ENCODE measurements at places on chromosomes 6 and 20.

DNA sequence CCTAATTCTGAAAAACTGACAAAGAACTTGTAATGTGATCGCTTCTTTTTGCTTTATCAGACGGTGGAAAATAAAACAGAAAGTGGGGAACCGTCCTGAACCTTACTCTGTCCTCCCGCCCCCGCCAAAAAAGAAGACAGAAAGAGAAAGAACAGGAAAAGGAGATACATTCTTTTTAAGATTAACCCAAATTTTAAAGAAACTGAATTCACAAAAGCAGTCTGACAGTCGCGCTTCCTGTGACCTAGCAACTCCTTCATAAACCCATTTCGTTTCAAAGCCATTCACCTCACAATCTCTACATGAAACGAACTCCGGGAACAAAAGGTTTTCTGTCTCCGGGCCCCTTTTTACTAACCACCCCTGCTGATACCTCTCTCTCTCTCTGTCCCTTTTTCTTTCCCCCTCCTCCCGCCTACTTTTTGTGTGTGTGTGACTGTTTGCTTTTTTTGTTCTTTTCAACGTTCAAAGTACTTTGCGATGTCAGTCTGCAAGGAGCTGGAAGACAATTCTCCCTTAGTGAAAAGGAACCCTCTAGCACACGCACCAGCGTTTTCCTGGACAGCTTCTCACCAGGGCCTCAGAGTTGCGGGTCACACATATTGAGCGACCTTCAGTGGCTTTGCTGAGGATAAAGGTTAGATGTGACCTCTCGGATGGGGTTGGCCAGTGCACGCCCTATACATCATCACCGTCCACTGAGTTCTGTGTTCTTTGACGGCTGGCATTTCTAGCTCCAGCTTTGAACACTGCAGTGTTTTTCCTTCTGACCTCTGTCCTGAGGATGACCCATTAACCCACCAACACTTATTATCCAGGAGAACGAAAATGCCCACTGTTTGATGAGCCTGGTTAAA is 530 bp upstream of the NEDD9 start:
- DNase-seq = no peak

- DNase-seq = no peak
Measured at GRCh38 chr6:81999826-82000225, 247.3 kb upstream of the TENT5A start.

- DNase-seq = no peak
Measured at GRCh38 chr6:10221178-10221577, 193.7 kb downstream of the TFAP2A start.

DNA sequence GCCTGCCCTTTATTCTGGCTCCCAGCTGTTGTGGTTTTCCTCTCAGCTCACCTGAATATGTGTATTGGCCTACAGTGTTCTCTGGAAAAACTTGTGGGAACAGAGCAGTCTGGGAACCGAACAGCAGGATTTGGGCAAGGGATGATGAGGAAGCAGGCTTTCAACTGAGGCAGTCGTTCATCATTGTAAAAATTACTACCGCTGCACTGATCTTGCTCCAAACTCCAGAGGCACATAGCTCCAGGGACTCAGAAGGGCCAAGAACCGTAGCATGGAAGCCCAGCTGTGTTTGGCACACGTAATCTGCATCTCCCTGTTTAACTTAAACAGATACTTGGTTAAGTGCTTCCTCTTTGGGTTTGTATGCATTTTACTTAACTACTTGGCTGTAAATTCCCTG is 48.3 kb upstream of the EEF1A1 start:
- DNase-seq = no peak

- DNase-seq = no peak
Measured at GRCh38 chr6:157420497-157420896, 39.5 kb downstream of the ZDHHC14 start.

DNA sequence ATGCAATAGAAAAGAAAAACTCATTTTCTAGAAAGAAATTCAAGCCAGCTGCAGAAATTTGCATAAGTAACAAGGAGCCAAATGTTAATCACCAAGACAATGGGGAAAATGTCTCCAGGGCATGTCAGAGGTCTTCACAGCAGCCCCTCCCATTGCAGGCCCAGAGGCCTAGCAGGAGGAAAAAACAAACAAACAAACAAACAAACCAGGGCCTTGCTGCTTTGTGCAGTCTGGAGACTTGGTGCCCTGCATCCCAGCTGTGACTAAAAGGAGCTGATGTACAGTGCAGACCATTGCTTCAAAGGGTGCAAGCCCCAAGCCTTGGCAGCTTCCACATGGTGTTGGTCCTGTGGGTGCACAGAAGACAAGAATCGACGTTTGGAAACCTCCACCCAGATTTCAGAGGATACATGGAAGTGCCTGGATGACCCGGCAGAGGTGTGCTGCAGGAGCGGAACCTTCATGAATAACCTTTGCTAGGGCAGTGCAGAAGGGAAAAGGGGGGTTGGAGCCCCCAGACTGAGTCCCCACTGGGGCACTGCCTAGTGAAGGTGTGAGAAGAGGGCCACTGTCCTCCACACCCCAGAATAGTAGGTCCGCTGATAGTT is 110.9 kb upstream of the AKAP12 start:
- DNase-seq = no peak

DNA sequence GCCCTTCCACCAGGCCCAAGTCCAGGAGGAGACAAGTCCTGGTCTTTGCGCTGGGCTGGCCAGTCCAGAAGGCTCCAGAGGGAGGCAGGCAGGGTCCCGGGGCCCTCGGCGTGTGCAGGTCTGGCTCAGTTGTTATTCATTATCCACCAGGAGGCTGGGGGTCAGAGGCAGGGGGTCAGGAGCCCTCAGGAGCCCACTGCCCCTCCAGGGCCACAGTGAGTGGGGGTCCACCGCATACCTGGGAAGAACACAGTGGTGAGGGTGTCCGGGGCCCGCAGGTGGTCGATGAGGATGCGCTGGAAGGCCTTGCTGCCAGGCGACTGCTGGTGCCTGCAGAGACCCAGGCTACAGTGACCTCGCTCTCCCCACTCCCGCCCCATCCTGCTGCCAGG is 4.4 kb upstream of the C20orf144 start:
- no peak for DNase-seq

- DNase-seq = no peak
Measured at GRCh38 chr6:110063594-110064263, 85.6 kb downstream of the GPR6 start.

GRCh38 chr20:5882166-5882565 is 68.2 kb downstream of the TRMT6 start:
- no peak for DNase-seq

DNA sequence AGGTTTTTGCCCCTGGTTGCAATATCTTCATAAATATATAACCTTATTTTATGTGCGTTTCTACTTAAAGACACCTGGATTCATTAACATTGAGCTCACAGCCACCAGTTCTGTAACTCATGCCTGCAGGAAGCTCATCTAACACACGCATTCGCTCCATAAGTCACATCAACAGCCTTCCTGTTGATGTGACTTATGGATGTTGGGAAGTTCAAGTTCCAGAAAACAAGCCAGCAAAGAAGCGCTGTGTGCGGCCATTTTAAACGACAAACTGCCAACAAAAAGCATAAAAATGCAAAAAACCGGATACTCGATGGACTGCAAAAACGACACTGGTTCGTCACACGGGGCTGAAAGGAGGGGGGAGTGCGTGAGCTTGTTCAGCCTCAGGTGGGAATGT is 77.9 kb upstream of the NFATC2 start:
- no peak for DNase-seq

GRCh38 chr6:106757267-106757666 is 127.9 kb downstream of the QRSL1 start:
- no peak for DNase-seq

GRCh38 chr6:17423026-17423425 is 29.6 kb downstream of the CAP2 start:
- no peak for DNase-seq

- no peak for DNase-seq
Measured at GRCh38 chr6:168086066-168086465, 7.1 kb upstream of the FRMD1 start.

DNA sequence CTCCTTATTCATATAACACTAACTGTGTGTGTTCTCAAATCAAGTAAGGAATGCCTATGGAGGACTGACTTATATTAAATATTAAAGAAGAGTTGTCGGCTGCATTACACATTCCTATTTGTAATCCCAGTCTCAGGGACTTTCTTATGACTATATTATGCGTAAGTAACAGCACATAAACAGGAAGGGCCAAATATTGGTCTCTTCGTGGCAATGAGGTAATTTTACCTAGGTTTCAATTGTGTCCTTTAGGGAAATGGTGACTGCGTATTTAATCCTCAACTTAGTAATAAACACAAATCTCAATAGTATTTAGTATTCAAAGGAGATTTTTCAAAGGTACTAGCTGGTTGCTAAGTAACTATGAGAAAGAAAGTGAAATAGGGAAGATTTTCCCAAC is 22.8 kb upstream of the EPM2A start:
- DNase-seq = no peak

GRCh38 chr20:46546298-46546697 is 4.2 kb downstream of the OCSTAMP start:
- DNase-seq = no peak

GRCh38 chr6:32814145-32814544 is 2.7 kb downstream of the HLA-DOB start:
- no peak for DNase-seq

- no peak for DNase-seq
Measured at GRCh38 chr6:145722190-145722589, 13.1 kb downstream of the EPM2A start.

- no peak for DNase-seq
Measured at GRCh38 chr6:50301307-50301706, 251.6 kb upstream of the DEFB112 start.

DNA sequence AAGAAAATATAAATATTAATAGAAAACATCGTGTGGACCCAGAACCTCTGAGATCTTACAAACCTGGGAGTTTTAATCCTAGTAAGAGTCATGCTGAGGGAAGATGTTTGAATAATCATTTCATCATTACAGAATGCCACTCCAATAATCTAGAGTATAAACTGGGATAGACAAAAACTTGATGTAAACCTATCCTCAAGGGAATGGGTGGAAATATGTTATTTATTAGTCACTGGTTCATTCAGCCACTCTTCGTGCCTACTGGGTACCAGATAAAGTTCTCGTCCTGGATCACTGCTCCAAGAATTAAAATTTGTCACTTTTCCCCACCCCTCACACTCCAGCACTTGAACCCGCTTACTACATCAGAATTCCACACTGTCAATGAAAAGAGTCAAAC is 7.7 kb downstream of the HLA-B start:
- DNase-seq = no peak

- DNase-seq = no peak
Measured at GRCh38 chr6:137550535-137550934, 56.3 kb upstream of the OLIG3 start.

- no peak for DNase-seq
Measured at GRCh38 chr20:58822748-58823730, 27.7 kb downstream of the GNAS-AS1 start.

DNA sequence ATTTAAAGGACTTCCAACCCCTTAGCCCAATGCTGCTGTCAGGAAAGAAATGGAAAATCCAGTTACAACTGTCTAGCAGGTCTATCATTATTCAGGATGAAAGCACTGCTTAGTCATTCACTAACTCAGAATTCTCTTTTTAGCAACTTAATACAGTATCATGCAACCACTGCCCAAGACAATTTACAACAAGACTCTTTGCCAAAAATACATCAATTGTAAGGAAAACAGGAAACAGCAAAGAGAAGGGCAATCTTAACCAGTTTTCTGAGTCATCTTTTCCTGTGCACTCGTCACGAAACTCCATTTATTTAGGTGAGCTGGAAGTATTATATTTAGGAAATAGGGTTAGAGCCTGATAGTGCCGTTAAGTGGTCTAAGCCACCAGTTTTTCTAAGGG is 1197.7 kb upstream of the CITED2 start:
- DNase-seq = no peak

- DNase-seq = peak; percentile 69
Measured at GRCh38 chr20:23125625-23126191, 39.6 kb upstream of the CD93 start.

DNA sequence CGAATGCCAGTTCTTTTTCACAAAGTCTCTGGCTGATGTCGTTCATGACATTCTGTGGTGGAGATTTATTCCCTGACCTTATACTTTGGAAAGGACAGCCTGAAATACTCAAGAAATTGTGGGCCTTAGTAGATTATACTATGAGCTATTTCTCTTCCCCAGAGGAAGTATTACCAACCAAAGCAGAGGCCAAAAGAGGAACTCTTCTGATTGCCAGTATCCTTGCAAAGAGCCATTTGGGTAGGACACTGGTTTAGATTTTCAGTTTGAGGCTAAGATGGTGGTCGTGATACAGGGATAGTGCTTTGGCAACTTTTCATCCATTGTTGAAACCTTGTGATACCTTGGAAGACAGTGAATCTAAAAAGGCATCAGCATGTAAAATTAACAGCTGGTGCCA is 327.3 kb downstream of the HACE1 start:
- DNase-seq = no peak

GRCh38 chr20:55472704-55473103 is 532.6 kb downstream of the CBLN4 start:
- no peak for DNase-seq

DNA sequence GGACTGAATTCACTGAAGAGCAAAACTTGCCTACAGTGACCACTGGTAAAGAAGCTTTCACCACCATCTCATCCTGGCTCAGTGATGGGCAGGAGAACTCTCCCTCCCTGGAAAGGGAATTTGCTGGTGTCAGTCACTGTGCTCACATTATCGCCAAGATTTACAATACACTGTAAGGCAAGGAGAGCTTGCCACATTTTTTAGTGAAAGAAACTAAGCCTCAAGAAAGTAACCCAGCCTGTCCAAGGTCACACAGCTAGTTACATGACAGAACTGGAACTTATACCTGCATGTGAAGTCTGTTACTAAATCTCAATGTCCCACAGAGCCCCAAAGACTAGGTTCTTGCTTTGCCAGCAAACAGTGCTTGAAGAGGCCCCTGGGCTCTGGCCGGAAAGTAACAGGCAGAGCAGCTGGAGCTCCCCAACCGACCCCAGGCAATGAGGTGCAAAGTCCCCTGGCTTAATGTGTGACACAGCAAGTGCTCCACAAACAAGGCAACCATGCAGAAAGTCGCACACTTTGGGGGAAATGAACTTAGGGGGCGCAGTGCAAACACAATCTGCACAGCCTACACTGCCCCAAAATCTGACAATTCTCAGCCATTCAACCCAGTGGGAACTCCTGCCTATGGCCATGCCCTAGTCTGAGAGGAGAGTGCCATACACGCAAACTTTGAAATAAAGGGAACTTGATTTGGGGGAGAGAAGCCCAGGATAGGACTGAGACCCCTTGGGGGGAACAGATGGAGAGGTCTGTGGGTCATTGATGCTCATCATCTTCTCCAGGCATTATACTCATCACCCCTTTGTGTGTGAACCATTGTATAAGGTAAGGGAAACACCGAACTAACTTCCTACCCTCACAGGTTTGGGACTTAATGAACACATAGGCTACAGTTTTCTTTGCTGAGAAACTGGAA is 1.9 kb downstream of the BCL2L1 start:
- DNase-seq = peak; percentile 16

DNA sequence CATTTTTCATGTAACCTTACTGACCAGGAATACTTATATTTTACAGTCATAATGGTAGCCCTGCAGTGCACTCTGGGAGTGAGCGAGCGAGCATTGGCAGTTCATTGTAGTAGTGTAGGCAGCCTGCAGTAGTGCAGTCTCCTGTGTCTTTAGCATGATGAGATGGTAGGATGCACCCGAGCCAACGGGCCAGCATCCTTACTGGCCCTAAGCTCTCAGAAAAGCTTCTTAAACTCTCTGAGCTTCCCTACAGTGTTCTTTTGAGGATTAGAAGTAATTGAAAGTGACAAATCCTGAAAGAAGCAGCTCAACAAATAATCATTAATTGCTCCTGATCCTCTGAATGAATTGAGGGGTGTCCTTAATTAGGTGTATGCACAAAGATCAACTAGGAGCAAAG is 20.9 kb downstream of the SLC9A8 start:
- no peak for DNase-seq

GRCh38 chr20:62617711-62618483 is 24.4 kb upstream of the SLCO4A1 start:
- DNase-seq = peak; percentile 79

Data from CD4-positive, alpha-beta T cell treated with Interferon gamma for 1 hour (primary cell).